ENCODE measurements at places on chromosomes 4 and X. TPM values are rescaled to one million over a fixed set of nuclear protein-coding genes. Genes with fewer than 3 reads are reported as not detected.
A peak's percentile ranks its signal among the peaks of the same experiment; 100 is the strongest.

- DNase-seq = no peak
Measured at GRCh38 chrX:141879616-141880015, 24.1 kb upstream of the MAGEC1 start.

The KLHL15 gene
- 6.8 TPM for total RNA-seq

The SLC34A2 gene
- 0.08 TPM for total RNA-seq

The BLTP1 gene
- total RNA-seq = 28.9 TPM

DNA sequence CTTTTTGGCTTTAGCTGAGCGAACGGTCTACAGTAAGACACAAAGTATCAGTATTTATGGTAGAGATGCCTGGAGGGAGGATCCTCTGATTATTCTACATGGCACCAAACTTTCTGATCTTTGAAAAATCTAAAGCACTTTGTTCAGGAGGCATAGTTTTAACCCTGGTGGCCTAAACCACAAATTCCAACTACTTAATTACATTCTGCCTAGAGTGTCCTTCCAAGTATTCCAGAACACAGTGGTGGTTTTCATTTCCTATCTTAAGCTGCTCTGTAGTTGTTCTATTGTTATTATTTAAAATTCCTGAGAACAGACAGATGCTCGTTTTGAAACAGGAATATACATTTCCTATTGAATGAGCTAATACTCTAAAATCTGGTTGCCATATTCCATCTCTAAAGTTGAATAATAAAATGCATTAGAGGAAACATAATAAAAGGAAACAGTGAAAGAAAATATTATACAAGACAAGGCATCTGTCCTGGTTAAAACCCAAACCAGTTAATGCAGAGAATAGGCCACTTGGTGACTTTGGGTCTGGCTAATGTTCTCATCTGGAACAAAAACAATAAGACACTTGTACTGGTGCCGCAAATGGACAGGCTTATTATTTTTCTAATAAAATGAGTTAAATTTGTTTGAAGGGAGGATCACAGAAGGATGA lies 657.4 kb downstream of the SPRY1 start:
- DNase-seq = no peak

DNA sequence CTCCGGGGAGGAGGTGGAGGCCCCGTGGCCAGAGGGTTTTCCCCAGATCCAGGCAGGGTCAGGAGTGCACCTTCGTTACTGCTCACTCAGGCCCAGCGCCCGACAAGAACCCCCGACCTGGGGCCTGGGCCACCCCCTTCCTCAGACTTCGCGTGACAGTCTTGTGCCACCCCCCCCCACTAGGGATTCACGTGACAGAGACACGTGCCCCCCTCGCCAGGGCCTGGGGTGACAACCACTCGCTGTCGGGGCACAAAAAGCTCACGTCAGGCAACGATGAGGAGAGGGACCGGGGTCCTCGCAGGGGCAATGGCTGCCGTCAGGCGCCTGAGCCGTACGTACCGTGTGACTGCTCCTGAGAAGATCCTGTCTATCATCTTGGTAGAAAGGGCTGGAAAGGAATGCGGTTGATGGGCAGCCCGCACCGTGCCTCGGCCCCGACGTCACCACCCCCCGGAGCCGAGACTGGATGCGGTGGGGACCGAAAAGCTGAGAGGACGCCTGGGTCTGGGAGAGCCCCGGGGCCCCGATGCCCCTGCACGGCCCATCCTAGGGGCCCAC lies 23.0 kb upstream of the GTPBP6 start:
- peak; percentile 44 for DNase-seq

The SAP30 gene
- 14.6 TPM for total RNA-seq

GRCh38 chr4:137375111-137375850 lies 157.0 kb downstream of the PCDH18 start:
- DNase-seq = no peak

- no peak for DNase-seq
Measured at GRCh38 chr4:138673053-138673452, 342.5 kb upstream of the NOCT start.

DNA sequence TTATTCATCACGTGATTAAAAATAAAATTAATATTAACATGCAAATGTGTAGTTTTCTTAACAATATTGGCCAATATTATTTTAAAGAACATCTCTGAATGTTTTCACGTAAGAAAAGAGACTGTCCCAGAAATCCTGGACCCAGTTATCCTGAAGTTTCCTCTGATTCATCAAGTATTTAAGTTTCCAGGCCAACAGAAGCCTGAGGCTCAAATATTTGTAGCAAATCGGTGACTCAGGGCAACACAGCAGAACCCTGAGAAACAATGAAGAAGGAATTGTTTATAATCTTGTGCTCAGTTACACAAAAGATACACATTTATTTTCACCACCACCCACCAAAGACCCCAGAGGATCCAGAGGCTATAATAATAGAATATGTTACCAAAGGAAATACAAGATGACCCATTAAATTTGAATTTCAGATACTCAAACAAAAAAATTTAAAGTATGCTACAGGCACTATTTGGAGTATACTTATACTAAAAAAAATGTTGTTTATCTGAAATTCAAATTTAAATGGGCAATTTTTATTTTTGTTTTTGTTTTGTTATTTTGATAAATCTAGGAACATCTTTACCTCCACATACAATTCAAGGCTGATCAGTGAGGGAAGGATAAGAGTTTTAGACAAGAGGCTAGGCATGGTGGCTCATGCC lies 33.9 kb upstream of the SLC7A11 start:
- DNase-seq = no peak

GRCh38 chr4:20331642-20332041 lies 79.9 kb downstream of the SLIT2 start:
- DNase-seq = no peak

The NAP1L3 gene
- 0.76 TPM for total RNA-seq

DNA sequence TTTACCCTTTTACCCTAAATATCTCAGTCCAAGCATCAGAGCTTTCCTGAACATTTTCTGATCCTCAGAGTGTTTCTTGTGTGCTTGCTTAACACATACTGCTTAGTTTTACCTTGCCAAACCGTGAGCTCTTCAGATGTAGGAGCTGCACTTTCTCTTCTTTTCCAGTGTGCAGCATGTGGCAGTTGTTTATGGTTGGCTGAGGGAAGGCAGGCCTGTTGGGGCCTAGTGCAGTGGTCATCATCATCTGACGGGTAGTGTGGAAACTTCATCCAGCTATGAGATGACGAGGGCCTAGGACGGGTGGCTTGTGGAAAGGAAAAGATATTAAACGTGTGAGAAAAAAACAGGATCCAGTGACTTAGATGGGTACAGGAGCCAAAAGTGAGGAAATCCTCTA lies 21.5 kb downstream of the VBP1 start:
- DNase-seq = no peak

- no peak for DNase-seq
Measured at GRCh38 chr4:35491093-35491492, 753.2 kb downstream of the ARAP2 start.

- no peak for DNase-seq
Measured at GRCh38 chrX:38183596-38183995, 37.1 kb downstream of the SRPX start.

- no peak for DNase-seq
Measured at GRCh38 chr4:108181704-108182103, 13.0 kb upstream of the LEF1 start.

The CCSER1 gene
- 12.9 TPM for total RNA-seq

The RBM47 gene
- 4.7 TPM for total RNA-seq

The HAND2 gene
- 151 TPM for total RNA-seq

GRCh38 chr4:39227906-39228305 lies 45.6 kb downstream of the WDR19 start:
- no peak for DNase-seq

The NPY1R gene
- total RNA-seq = 0.46 TPM

The GIMD1 gene
- not detected for total RNA-seq

DNA sequence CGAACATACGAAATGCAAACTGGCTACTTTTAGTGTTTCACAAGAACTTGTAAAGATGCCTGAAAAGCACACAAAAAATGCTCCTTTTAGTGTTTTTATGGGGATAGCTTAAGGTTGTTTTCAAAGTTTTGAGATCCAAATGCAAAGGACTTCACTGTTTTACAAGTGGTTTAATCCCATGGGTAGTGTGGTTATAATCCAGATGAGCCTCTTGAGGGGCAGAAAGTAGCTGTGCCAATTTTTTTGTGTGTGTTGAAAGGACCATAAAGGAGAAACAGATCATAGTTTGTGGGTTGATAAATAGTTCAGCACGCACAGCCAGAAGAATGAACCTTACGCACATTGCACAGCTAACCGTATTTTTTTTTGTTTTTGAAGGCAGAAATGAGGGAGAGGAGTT lies 126.9 kb upstream of the GIMD1 start:
- no peak for DNase-seq

- DNase-seq = no peak
Measured at GRCh38 chr4:142040043-142040442, 403.7 kb downstream of the IL15 start.

Data from Right ventricle myocardium inferior (tissue), 1 donor.